Activated CD4-positive, alpha-beta T cell treated with anti-CD3 and anti-CD28 coated beads for 48 hours (primary cell): ENCODE measurements at places on chromosomes 13 and 19.

- DNase-seq: no peak
Measured at GRCh38 chr19:8113017-8113416, 36.4 kb downstream of the FBN3 start.

DNA sequence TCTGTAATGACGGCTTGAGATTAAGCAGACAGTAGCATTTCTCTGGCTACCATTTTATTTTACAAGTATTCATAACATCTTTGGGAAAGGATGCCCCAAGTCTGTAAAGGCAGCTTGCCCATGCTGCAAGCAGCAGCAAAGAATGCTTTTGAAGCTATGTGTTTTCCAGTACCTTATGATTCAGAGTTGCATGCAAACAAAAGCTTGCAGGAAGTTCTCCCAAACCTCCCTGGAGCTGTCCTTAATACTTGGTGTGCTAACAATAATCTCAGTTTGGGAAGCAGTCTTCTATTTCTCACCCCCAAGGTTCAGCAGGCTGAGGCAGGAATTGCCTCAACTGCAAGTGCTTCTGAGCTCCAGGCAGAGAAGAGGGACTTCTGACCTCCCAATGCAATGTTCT is 60.8 kb downstream of the CCNA1 start:
- no peak for DNase-seq

DNA sequence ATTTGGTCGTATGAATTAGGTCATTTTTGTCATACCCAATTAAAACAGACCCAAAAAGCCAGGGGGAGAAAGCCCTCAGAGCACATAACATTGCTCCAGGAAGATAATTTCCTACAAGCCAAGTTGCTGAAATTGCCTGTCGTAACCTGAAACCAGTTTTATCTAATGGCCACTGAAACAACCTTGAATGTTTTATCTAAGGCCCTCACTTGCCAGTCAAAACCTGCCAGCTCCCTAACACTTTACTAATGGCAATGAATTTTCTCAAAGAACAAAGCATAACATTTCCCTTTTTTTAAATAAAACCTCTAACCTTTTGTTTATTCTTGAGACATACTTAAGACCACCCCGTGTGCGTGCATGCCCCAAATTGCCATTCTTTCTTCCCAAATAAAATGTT is 496.2 kb upstream of the KLHL1 start:
- DNase-seq: no peak

GRCh38 chr13:20264271-20265018 is 32.3 kb upstream of the GJB6 start:
- peak; percentile 18 for DNase-seq

GRCh38 chr13:44667943-44668342 is 91.8 kb upstream of the TSC22D1 start:
- DNase-seq: no peak

GRCh38 chr13:112114391-112114790 is 47.4 kb downstream of the SOX1 start:
- DNase-seq: no peak

- no peak for DNase-seq
Measured at GRCh38 chr19:33702606-33703437, 81.1 kb downstream of the CHST8 start.

DNA sequence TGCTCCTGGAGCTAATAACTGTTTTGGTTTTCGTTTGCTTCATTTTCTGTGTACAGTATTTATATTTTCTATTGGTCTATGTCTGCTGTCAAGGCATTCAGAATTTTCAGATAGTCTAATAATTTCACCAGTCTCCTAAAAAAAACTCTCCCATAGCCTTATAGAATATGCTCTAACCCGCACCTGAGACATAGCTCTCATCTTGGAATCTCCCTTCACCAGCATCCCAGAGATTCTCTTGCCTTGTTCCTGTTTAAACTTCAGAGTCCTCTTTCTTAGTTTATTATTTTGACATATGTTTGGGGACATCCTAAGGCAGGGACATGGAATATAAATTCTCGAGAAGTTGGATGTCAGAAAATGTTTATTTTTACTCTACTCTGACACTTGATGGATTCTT is 58.3 kb upstream of the MED4 start:
- no peak for DNase-seq

DNA sequence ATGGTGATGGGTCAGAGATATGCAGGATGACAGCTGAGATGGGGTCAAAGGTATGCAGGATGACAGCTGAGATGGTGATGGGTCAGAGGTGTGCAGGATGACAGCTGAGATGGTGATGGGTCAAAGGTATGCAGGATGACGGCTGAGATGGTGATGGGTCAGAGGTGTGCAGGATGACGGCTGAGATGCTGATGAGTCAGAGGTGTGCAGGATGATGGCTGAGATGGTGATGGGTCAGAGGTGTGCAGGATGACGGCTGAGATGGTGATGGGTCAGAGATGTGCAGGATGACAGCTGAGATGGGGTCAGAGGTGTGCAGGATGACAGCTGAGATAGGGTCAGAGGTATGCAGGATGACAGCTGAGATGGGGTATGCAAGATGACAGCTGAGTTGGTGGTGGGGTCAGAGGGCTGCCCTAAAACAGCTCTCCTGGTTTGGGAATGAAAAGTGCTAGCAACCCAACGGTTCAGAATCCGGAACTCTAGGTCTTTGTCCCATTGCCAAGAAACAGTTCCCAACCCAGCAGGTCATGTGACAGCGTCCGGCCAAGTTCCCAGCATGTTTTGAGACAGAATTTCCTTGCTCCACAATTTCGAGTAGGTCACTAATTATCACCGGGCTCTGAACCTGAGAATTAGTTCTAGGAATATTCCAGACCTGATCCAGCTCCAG is 3.2 kb downstream of the SELENOW start:
- no peak for DNase-seq

DNA sequence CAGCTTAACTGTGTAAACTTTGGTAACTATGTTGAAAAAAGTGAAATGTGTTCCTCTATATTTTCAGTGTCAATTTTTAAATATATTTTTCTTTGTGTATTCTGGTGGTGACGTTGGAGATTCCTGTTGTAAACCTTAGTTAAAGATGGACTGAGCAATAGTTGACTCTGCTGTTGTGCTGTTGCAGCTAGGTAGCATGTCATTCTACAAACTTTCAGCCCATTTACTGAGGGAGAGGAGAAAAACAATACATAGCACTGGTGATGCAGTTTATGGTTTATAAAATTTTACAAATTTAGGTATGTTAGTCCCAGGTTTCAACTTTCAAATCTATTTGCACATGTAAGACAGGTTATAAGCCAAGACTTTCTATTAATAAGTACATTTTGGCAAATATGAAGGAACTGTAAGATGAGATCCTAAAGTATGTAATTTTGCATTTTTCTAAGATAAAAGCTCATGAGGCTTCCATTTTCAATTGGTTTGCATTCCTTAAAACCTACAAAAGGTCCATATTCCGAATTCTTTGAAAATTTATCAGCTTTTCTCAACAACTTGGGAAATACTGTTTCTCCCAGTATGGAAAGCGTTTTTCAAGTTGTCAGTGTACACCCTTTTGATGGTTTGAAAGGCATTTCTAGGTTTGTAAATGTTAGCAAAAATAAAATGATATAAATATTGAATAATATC is 1.5 kb downstream of the NDFIP2 start:
- no peak for DNase-seq

GRCh38 chr13:72686766-72687165 is 40.7 kb downstream of the MZT1 start:
- DNase-seq: no peak

- DNase-seq: peak; percentile 44
Measured at GRCh38 chr13:97018029-97018819, 23.9 kb upstream of the OXGR1 start.

DNA sequence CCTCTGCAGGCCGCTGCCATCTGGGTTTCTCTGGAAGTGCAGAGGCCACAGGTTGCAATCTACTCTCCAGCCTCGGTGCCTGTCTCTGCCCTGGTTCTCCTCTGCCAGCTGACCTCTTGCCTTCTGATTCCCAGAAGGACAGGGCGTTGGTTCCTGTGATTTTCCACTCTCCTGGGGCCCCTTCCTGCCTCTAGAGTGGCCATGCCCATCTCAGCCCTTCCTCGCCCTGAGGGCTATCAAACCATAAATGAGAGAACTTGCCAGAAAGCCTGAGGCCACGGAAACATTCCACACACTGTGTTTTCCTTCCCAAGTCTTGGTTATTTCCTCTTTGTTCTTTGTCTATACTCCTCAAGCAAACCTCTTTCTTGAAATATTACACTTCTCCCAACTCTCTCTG is 146.2 kb downstream of the SHISA2 start:
- no peak for DNase-seq

DNA sequence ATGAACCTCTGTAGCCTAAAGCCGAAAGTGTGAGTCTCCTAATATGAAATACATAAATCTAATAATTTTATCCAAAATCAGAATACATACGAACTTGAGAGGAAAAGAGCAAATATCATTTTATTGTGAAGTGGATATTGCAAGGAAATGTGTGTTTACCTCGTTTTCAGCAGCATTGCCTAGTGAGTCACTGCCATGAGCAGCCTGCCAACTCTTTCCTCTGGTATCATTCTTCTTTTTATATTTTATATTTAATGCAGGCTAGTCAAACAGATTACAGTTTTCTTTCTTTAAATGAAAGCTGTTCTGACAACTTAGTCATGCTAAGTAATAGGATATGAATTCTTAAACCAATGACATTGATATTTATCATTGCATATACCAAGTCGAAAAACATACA is 44.2 kb downstream of the EDNRB start:
- no peak for DNase-seq

- peak; percentile 12 for DNase-seq
Measured at GRCh38 chr13:47890146-47890814, 110.8 kb downstream of the SUCLA2 start.

GRCh38 chr19:46378268-46378667 is 31.4 kb downstream of the PPP5C start:
- no peak for DNase-seq

- no peak for DNase-seq
Measured at GRCh38 chr19:13995878-13996765, 10.0 kb downstream of the RFX1 start.
